ENCODE measurements at places on chromosomes 5 and 9.

DNA sequence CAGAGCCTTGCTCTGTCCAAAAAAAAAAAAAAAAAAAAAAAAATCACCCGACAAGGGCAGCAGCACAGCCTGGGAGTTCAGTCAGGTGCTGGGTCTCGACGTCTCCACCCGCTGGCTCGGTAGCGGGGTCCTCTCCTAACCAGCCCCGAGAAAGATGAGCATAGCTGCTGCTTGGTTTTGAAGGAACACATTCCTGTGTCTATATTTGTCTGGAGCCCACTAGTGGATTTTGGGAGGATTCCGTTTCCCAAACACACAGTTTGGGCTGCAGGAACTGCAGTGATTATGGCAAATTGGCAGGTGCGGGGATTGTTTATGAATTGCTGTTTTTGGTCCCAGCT, 1.2 kb downstream of the OTULINL start:
- DNase-seq: no peak

GRCh38 chr9:2493529-2493928, 128.1 kb upstream of the VLDLR start:
- no peak for DNase-seq

DNA sequence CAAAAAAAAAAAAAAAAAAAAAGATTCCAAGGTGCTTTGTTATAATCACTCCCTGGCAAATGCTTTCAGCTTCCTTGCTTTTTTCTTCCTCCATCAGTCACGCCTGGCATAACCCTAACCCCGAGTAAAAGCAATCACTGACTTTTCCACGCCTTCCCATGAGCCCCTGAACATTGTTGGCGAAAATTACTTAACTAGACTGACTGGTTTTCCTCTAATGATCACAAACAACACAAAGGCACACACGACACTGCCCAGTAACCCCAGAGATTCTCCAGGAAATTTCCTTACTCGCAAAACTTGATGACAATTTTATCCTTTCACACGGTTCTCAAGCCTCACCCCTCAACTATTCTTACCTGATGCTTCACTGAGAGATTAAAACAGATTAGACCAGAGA, 11.4 kb upstream of the PTGR1 start:
- DNase-seq: no peak

DNA sequence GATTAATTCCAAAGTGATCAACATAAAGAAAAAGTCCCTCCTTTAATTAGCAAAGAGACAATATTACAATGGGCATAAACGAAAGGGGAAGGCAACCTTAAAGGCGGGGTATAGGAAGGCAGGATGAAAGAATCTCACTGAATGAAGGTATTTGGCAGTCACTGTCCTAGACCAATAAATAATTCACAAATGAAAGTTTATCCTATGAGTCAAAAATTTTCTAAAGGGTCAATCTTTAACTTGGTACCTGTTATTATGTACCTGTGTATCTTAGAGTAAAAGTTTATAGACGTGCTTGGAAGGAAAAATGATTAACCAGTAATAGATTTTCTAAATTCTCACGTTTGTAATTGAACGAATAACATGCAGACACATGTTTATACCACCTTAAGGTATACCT, 945.8 kb upstream of the DMAC1 start:
- DNase-seq: no peak

GRCh38 chr5:173056783-173057061, 570 bp downstream of the CREBRF start:
- DNase-seq: no peak

DNA sequence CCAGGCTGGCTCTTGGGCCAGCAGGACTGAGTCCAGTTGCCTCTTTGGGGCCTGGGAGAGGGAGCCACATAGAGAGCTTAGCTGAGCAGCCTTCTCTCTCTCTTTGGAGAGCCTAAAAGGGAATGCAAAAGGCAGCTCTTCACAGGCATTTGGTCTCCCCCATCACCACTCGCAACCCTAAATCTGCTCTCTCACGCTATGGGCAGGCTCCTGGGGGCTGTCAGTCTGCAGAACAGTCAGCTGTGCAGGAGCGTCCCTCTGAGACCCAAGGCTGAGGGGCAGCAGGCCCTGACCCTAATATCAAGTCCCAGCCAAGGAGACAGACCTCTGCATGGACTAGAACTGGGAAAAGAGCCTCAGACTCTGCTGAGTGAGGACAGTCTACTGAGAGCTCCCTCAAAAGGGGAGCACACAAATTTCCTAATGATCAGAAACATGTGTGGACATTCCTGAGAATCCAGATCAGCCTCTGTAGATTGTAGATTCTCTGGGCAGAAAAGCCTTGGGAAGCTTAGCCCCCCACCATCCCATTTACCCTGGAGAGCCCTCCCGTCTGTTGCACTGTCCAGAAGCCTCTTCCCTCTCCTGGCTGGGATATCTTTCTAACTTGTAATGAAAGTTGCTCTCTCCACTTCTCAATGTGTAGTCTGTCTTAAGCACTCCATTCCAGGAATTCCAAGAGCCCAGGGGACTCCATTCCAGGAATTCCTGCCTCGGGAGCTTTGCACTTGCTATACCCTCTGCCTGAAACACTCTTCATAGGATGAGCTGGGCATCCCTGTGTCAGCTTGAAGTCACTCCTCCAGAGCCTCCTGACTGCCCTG, 79.4 kb downstream of the FAM114A2 start:
- DNase-seq: no peak

DNA sequence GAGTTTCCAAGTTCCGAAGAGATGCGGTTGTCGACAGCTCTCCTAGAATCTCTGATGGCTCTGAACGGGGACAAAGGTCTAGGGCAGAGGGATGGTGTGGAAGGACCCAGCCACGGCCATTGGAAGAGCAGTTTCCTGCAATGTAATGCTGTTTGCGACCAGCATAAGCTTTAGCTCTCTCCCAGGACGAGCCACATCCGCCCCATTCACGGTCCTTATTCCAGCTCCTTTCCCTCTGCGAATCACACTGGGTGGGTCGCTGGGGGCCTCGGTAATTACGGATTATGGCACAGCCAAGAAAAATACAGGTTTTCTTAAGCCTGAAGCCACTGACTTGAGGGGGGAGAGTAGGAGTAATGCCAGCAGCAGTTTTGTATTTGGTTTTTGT, 22.7 kb downstream of the ANXA2R start:
- DNase-seq: no peak

DNA sequence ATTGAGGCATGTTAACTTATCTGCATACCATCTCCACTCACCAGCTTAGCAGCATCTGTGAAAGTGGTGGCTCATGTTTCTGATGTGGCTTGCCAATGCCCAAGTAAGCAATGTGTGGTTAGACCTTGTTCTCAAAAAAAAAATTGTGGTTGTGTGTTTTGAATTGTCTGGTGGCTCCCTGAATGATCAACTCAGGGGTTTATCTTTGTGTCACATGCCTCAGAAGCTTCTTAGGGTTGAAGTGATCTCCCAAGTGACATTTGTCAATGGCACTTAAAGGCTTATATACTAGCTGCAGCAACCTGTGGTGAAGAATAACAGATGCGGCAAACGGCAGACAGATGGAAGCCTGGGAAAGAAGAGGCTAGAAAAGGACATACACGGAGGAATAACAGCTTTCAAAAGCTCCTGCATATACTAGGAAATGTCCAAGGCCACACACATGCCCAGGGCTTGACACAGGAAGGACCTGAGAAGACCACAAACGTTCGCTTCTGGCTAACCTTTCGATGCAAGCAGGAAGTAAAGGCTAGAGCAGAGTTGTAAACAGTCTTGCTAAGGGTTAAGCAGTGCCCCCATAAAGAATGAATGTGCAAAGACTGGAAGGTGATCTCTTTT, 42.2 kb upstream of the FSD1L start:
- no peak for DNase-seq

GRCh38 chr9:27714388-27714787, 141.1 kb upstream of the C9orf72 start:
- DNase-seq: no peak

GRCh38 chr5:134738963-134739661, 764 bp downstream of the CAMLG start:
- peak; percentile 15 for DNase-seq
